AG09319 (cell line): ENCODE measurements at places on chromosomes 2 and 18.

- DNase-seq: no peak
Observed at GRCh38 chr18:44725300-44726058, 44.8 kb downstream of the SETBP1 start.

GRCh38 chr2:66730441-66730840, 295.5 kb downstream of the MEIS1 start:
- no peak for DNase-seq

GRCh38 chr2:40178171-40178778, 273.6 kb downstream of the SLC8A1 start:
- DNase-seq: no peak

DNA sequence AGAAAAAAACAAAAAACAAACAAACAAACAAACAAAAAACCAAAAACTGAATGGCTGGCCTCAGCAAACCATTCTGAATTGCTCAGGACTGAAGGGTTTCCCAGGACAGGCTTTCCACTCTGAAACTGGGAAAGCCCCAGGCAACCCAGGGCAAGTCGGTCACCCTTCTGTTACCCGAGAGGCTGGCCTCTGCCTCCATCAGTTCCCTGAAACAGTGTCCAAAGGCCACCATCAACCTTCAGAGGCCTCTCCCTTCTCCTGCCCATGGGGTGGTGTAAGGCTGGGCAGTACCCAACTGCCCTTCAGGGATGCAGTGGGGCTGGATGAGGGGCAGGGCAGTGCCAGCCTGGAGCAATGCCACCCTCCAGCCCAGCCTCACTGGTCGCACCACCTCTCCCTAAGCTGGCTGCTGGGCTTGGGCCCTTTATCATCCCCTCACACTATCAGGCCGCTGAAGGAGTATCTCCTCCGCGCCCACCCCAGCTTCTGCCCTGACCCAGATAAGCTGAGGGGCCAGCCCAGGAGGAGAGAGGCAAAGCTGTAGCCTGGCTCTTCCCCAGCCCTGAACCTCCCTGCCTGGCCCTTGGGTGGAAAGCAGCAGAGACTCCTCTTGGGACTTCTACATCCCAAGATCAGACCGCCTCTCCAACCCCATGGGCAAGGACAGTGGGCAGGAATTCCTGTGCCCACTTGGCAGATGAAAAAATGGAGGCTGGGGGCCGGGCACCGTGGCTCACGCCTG, 35.9 kb downstream of the ZFP36L2 start:
- DNase-seq: no peak

DNA sequence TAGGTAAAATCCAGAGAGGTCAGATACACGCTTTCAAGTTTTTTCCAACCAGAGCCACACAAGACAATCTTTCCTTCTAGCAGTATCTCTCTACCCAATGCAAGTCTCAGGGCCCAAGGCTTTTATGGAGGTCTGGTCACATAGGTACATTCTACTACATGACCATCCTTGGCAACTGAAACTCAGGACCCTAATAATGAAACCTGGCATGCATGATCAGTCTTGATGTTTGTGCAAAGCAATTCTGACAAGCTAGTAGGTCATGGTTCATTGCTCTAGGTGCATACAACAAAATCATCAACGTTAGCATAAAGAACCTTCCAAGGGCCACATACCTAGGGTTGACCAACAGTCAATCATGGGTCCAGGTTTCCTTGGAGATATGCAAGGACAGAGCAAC, 33.2 kb upstream of the CCDC88A start:
- no peak for DNase-seq

DNA sequence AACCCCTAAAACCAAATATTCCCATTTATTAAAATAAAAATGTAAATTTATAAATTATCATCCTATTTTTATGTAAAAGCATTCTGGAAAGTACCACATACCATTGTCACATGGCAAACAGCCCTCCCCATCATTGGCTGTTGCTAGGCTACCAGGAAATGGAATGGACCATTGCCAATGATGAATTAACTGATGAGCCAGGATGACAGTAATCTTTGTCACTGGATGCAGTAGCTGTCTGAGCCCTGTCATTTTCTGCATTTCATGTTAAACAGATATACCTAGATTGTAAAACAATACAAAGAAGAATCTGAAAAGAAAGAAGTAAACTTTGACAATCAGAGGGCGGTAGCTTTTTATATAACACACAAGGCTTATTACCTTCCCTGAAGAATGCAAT, 641.4 kb downstream of the BCL11A start:
- no peak for DNase-seq

GRCh38 chr2:241762933-241763369, 13.7 kb upstream of the GAL3ST2 start:
- no peak for DNase-seq

GRCh38 chr2:42851186-42851585, 58.8 kb upstream of the HAAO start:
- no peak for DNase-seq

- no peak for DNase-seq
Observed at GRCh38 chr2:234480337-234480736, 16.5 kb downstream of the ARL4C start.

DNA sequence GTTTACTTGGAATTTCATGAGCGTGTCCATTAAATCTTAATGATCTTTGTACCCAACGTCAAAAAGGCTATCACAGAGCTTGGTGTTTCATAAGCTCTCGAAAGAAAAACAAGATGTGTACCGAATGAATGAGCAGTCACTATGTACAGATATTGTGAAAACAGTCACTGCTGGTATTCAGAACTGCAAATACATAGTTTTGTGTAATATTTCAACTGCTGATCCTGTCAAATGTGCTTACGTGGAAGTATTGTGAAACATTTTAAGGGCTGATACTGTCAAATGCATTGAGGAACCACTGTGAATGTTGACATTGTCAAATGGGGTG, 184.2 kb upstream of the KLHL29 start:
- DNase-seq: no peak

DNA sequence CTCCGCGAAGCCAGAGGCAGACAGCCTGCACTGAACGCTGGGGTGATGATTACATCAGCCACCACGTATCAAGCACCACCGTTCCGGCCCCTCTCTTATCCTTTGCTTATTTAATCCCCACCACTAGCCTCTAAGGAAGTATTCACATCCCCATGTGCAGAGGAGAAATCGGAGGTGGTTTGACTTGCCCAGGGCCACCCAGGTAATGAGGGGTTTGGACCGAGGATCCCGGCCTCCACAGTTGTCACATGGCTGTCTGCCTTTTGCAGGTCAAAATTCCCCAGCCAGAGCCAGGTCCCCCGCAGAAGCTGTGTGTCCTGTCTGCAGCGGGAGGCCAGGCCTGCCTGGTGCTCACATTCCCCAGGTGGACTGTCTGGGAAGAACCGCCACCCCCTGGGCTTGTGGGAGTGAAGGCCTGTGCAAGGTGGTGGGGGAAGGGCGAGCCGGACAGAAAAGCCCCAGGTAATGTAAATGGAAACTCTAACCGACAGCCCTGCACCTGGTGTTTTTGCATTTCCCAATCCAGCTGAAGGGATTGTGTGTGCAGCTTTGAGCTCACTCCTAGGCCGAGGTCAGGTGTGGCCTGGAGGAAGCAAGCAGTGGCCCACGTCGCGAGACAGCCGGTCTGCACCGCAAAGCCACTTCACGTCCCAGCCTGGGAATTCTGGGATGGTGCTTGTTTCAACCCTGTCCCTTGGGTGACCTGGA, 108.5 kb upstream of the ID2 start:
- no peak for DNase-seq

DNA sequence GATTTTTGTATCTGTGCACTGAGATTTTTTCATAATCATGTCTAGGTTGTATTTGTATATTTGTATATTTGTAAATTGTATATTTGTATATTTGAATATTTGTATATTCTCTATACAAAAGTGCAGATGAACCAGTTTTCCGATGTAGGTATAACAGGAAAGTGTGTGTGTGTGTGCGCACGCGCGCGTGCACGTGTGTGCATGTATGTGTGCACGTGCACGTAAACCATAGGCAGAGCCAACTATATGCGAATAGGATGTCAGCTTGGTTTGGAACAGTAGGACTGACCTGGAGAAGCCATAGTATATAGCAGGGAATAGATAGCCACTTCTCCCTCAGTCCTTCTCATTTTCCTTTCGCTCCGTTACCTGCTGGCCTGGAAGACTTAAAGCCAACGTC, 565.8 kb downstream of the XIRP2 start:
- DNase-seq: no peak

- no peak for DNase-seq
Observed at GRCh38 chr2:240437551-240437860, 2.0 kb downstream of the GPC1 start.

GRCh38 chr2:48753228-48753627, 2.3 kb downstream of the LHCGR start:
- DNase-seq: no peak

- no peak for DNase-seq
Observed at GRCh38 chr18:78768656-78769501, 210.7 kb upstream of the SALL3 start.

DNA sequence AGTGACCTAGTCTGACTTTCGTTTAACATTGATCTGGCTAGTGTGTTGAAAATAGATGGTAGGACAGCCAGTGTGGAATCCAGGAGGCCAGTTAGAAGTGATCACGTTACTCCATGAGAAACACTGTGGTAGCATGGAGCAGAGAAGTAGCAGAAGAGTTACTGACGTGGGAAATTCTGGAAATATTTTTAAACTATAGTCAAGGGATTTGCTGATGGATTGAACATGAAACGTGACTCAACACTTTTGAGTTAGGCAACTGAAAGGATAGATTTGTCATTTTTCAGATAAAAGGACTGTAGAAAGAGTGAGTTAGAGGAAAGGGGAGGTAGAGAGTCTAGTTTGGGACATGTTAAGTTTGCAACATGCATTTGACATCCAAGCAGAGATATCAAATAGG, 130.4 kb downstream of the IRS1 start:
- no peak for DNase-seq

DNA sequence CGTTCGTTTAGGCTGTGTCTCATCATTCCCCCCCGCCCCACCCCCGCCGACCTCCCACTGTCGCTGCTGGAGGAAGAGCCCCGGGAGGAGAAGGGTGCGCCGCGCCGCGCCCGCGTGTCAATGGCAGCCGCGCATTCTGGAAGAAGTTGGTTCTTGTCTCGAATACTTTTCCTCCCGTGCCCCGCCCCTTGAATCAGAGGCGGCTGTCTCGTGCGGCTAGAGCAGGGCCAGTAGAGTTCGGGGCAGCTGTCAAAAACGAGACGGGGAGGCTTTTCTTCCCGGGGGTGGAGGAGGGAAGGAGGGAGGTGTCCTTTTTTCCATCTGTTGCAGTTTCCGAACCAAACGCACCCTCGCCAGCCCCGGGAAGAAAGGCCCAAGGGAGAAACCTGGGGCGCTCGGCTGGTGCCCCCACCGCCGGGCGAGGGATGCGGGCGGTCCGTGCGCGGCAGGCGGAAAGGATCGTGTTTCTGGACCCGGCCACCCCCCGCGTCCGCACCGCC, 410 bp upstream of the TGIF1 start:
- DNase-seq: no peak
